ENCODE measurements at places on chromosomes 1 and 21.

- DNase-seq: no peak
Observed at GRCh38 chr1:3350506-3351261, 103.8 kb upstream of the ARHGEF16 start.

DNA sequence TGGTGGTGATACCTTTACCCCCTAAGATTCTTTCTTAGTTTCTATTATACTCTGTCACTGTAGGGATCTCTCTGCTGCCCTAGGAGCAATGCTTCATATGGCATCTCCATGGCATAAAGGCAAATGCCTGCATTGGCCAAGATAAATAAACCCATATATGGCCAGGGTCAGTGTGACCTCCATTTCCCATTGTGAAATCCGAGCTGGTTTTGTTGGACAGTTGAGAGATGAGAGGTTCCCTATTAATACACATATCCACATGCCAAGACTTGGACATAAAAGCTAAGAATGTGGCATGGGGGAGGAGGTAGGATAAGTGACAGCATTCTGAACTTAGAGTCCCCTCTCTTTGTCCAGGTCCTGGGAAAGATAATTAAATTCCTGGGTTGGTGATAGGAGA lies 1.4 kb downstream of the TPM3 start:
- DNase-seq: no peak

DNA sequence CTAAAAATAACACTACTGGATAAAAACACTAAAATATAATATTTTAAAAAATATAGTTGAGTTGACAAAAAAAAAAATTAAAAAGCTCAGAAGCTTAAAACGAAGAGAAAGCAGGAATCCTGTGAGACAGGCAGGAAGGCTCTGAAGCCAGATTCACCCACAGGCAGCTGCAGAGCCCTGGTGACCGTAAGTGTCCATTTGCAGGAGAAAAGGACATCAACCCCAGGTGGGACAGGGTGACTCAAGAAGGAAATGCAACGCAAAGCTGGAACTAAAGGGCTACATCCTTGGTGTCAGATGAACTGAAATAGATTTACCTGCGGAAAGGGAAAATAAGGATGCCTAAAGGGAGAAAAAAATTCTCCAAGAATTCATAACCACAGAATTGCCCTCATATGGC lies 46.8 kb downstream of the USP24 start:
- no peak for DNase-seq

DNA sequence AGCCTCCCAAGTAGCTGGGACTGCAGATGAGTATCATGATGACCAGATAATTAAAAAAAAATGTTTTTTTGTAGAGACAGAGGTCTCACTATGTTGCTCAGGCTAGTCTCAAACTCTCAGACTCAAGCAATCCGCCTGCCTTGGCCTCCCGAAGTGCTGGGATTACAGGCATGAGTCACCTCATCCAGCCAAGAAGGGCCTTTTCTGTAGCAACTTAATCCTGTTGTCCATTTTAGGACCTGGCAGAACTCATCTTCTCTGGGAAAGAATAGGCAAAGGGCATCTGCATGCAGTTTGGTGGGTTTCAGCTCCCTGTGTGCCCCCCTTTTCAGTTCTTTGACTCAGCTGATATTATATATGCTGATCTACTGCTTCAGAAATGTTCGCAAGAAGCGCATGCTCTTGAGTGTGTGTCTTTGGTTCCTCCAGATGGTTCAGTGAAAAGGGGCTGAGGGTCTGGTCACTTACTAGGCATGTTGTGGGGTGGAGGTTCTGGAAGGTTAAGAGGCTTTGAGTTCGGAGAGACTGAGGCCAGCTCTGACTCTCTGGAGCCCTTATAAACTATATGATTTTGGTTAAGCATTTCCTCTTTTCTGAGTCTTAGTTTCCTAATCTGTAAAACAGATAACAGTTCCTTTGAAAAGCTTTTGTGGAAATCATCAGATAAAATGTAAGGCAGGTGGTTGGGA lies 19.4 kb upstream of the SRSF4 start:
- no peak for DNase-seq

- DNase-seq: no peak
Observed at GRCh38 chr1:32151319-32151787, 28.1 kb upstream of the TXLNA start.

DNA sequence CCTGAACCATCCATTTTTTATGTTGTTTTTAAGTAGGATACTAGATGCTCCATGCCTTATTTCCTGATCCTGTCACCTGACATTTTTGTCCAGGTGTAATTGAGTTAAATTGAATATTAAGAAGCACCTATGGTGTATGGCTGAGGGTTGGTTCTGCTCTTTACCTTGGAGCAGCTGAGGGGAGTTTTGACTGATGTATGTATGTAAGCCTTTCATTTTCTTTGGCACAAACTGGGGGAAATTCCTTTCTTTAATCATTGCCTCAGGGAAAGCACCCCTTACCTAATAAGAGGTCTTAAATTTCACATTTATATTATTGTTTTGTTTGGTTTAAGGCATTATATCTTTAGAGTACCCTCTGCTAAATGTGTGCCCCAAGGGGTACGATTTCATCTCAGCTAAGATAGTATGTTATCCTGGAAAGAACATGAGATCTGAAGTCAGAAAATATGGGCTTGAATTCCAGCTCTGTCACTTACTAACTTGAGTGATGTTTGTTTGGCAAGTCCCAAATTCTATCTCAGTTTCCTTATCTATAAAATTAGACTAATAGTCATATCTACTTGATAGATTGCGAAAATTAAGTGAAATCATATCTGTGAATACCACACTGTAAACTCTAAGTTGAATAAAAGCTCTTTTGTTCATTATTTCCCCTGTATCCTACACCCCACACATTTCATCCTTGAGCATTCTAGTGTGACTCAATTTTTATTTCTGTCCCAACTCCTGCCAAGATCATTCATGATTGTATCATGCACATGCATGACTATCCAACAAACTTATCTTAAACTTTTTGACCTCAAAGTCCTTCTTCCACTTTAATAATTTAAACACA lies 57.7 kb upstream of the NUF2 start:
- DNase-seq: no peak

DNA sequence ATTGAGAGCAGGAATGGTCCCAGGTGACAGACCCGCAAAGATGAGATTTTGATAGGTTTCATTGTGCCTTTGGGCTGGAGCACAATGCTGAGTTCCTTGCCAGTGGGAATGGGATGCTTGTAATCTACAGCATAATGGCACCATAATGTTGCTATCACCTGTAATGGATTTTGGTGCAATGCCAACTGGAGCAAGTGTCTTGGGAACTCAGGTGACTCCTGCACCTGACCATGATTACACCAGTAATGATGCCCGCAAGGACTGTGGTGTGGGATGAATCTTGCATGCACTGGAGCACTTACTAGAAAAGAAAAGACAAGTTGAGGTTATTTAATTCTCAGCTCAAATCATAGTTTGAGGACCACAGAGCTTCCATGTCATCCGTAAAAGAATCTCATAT lies 96.7 kb downstream of the PTPRU start:
- no peak for DNase-seq
